Retinal pigment epithelial cell (primary cell): ENCODE measurements at places on chromosomes 13 and 19.

DNA sequence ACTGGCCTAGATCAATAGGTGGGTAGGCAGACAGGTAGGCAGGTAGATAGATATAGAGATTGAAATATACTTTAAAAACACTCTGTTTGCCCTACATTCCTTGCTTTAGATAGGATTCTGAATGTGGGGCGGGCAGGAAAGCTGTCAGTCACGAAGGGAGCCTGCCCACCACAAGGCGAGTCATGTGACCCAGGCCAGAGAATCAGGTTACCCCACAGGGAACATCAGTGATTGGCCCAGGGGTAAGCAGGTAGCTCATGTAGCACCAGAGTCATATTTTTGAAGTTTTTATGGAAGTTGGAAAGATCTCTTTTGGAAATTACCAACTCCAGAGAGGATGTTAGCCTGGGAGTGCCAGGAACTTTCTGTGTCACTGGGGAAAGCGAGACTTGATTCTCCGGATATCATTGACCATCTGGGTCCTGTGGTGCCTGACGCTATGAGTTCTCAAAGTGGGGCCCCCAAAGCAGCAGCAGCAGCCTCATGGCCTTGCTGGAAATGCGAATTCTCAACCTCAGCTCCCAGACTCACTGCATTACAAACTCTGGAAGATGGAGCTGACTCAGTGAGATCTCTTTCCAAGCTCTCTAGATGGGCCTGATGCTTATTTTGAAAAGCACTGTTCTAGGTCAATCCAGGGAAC lies 60.3 kb downstream of the IRS2 start:
- DNase-seq = no peak

DNA sequence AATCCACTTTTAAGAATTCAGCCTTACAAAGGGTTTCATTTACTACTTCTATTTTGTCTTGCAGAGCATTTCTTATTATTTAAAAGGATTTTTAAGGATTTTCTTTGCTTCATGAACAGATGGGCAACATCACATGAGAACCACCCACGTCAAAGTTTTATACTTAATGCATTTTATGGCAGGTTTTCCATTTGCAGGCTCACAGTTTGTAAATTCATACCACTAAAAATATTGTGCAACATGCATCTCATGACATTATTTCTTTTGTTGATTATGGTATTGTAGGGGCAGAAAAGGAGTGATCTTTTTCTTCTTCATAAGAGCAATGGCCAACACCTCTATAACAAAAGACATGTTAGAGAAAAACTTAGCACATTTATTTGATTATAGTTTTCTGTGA lies 554.0 kb upstream of the SPRY2 start:
- no peak for DNase-seq

- no peak for DNase-seq
Measured at GRCh38 chr19:1356508-1356865, 27.2 kb upstream of the NDUFS7 start.

DNA sequence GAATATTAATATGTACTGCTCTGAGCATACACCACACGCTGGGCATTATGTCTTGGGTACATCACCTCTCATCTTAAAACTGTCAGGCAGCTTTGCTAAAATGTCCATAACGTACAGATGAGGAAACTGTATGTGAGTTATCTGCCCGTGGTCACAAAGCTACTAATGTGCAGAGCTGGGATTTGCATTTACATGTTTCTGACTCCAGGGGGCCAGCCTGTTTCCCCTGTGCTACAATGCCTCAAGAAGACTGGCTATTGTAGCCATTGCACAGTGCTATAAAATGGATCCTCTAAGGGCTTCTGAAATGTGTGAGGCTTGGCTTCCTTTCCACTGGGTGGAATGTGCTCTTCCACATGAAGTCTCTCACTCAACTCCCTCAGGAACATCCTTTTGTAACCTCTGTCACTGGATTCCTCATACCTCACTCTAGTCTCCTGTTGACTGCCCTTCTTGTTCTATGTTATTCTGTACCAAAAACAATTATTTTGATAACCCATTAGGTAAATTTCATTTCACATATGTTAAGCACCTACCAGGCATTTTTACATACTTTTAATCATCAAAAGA lies 95.6 kb upstream of the HTR2A start:
- DNase-seq = no peak

DNA sequence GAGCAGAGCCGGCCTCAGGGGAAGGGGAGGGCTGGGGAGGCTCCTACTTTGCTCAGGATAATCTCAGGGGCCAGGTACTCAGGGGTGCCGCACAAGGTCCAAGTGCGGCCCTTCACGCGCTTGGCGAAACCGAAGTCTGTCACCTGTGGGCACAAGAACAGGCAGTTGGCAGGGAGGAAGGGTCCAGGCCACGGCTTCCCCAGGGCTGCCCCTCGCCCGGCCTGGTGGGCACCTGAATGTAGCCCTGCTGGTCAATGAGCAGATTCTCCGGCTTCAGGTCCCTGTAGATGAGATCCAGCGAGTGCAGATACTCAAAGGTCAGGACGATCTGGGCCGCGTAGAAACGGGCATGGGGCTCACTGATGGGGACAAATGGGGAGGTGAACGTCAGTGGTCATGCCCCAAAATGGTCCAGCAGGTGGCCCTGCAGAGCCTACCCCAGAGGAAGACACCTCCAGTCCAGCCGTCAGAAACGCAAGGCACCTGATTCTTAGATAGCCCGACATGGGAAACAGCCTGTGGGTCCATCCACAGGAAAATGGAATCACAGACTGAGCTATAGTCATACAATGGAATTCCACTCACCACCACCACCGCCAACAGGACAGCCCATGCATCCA lies 7.1 kb upstream of the SAMD1 start:
- DNase-seq = no peak
